NCI-H460 (cell line): ENCODE measurements at places on chromosomes 3 and 15. TPM values are rescaled to one million over a fixed set of nuclear protein-coding genes. Genes with fewer than 3 reads are reported as not detected.

The OR5K2 gene
- not detected in 2 replicates for total RNA-seq

The RAB7A gene
- total RNA-seq, result 50.8 and 57.8 TPM in 2 replicates

The C3orf52 gene
- total RNA-seq, result 2.7 and 2.9 TPM in 2 replicates

The WDR49 gene
- 0.10 TPM in 1 of 2 replicates, not detected in the other for total RNA-seq

The RLBP1 gene
- total RNA-seq, result not detected in 2 replicates

The SMAD6 gene
- 4.0 and 4.8 TPM in 2 replicates for total RNA-seq

The IGSF10 gene
- total RNA-seq, result 0.14 and 0.15 TPM in 2 replicates

The COL7A1 gene
- total RNA-seq, result 0.63 and 4.2 TPM in 2 replicates

The PRR20G gene
- total RNA-seq, result not detected in 2 replicates

The ABHD10 gene
- 68.6 and 70.3 TPM in 2 replicates for total RNA-seq

The CCDC39 gene
- not detected in 2 replicates for total RNA-seq

The KLHL6 gene
- total RNA-seq, result not detected in 2 replicates

The TUSC2 gene
- 15.4 and 17.6 TPM in 2 replicates for total RNA-seq

The RHCG gene
- 0.59 and 0.78 TPM in 2 replicates for total RNA-seq

The SENP2 gene
- 17.7 and 21.5 TPM in 2 replicates for total RNA-seq

The WWTR1 gene
- 43.1 and 48.2 TPM in 2 replicates for total RNA-seq

The ROPN1 gene
- not detected in 2 replicates for total RNA-seq

The KNG1 gene
- total RNA-seq, result not detected in 2 replicates

The GOLGA8T gene
- 0.35 and 0.52 TPM in 2 replicates for total RNA-seq

The WNT5A gene
- total RNA-seq, result 12.0 and 12.7 TPM in 2 replicates

The PP2D1 gene
- total RNA-seq, result not detected in 2 replicates

The ZNF662 gene
- total RNA-seq, result not detected in 2 replicates

The ILDR1 gene
- 0.15 TPM in 1 of 2 replicates, not detected in the other for total RNA-seq

The GPR171 gene
- not detected in 2 replicates for total RNA-seq

The HIGD2B gene
- not detected in 2 replicates for total RNA-seq

The SYNPR gene
- total RNA-seq, result not detected in 2 replicates

The P2RY14 gene
- total RNA-seq, result not detected in 2 replicates

The FOXL2NB gene
- total RNA-seq, result 1.8 and 2.9 TPM in 2 replicates

The ST3GAL6 gene
- 1.3 TPM in 1 of 2 replicates, not detected in the other for total RNA-seq

The CFAP100 gene
- not detected in 2 replicates for total RNA-seq

The INSYN1 gene
- 0.02 TPM in 1 of 2 replicates, not detected in the other for total RNA-seq

The RBPMS2 gene
- 0.54 and 1.2 TPM in 2 replicates for total RNA-seq

The SLC9C1 gene
- not detected in 2 replicates for total RNA-seq

The RYR3 gene
- not detected in 2 replicates for total RNA-seq

The CLDN16 gene
- 0.78 and 0.87 TPM in 2 replicates for total RNA-seq

The DHX30 gene
- total RNA-seq, result 69.4 and 71.7 TPM in 2 replicates

The DNAJA4 gene
- 0.12 TPM in 1 of 2 replicates, not detected in the other for total RNA-seq

The SNURF gene
- total RNA-seq, result 13.7 and 17.2 TPM in 2 replicates

The MGLL gene
- total RNA-seq, result 1.6 and 2.0 TPM in 2 replicates

The PPP1R14D gene
- total RNA-seq, result not detected in 2 replicates

The TMEM158 gene
- total RNA-seq, result 22.1 and 27.1 TPM in 2 replicates

The CCNL1 gene
- 68.2 and 91.3 TPM in 2 replicates for total RNA-seq
